ENCODE measurements at places on chromosomes 16 and 17. TPM values are rescaled to one million over a fixed set of nuclear protein-coding genes. Genes with fewer than 3 reads are reported as not detected.

GRCh38 chr17:11330826-11331225 is 89.8 kb downstream of the SHISA6 start:
- DNase-seq, result no peak

WNT9B gene
- not detected for total RNA-seq

DNA sequence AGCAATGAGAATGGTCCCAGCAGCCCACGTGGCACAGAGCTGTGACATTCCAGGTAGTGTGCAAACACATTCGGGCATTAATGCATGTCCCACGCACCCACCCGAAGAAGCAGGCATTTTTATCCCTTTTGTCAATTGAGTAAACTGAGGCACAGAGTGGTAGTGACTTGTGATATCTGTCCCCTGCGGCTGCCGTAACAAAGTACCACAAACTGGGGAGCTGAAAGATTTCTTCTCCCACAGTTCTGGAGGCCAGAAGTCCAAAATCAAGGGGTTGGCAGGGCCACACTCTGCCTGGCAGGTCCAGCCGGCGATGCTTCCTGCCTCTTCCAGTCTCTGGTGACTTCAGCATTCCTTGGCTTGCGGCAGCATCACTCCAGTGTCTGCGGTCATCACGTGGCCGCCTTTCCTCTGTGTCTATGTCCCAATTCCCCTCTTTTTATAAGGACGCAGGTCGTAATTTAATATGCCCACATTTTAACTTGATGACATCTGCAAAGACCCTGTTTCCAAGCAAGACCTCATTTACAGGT is 221.9 kb upstream of the GSE1 start:
- no peak for DNase-seq

- DNase-seq, result no peak
Measured at GRCh38 chr17:39677542-39678339, 9.5 kb downstream of the PNMT start.

DNA sequence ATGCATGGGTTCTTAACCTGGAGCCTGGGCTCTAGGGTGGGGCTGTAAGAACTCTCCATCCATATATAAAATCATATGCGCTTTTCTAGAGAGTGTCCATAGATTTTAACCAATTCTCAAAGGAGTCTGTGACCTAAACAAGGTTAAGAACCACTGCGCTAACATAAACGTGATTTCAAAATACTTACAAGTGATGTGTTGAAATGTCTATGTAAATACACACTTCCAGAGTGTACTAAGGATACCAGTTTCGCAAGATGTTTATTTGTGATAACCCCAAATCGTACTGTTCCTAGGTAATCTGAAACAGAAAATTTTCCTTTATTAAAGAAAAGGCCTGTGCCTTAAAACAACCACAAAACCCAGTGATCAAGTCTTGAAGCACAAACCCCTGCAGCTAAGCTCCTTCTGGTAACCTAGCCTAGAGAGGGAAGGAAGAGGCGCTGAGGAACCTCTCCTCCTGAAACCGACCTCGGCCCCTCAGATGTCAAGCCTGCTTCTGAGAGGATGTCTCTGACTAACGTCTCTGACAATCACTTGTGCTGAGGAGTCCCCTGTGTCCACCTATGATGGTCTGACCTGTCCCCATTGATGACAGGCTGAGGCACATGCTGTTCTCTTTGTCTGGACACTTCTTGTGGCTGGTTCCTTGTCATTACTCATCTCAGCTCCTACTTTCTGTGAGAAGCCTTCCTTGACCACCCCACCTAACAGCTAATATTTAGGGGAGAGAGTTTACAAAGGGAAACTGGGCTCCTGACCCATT is 32.2 kb downstream of the SNN start:
- DNase-seq, result no peak

HIGD1B gene
- total RNA-seq, result not detected

- DNase-seq, result peak; percentile 29
Measured at GRCh38 chr16:980595-980854, 1.0 kb upstream of the SOX8 start.

CHD9 gene
- 12.7 TPM for total RNA-seq

NPIPA7 gene
- 6.0 TPM for total RNA-seq

GPR179 gene
- 0.34 TPM for total RNA-seq

GRCh38 chr16:23145186-23145585 is 4.1 kb downstream of the USP31 start:
- no peak for DNase-seq

GRCh38 chr17:47240806-47241205 is 12.8 kb upstream of the ITGB3 start:
- DNase-seq, result no peak

TBC1D3C gene
- 0.86 TPM for total RNA-seq

KRT31 gene
- not detected for total RNA-seq

RAI1 gene
- 21.1 TPM for total RNA-seq

- DNase-seq, result no peak
Measured at GRCh38 chr16:71672803-71673581, 47.0 kb downstream of the MARVELD3 start.

CNTROB gene
- total RNA-seq, result 45.7 TPM

DNA sequence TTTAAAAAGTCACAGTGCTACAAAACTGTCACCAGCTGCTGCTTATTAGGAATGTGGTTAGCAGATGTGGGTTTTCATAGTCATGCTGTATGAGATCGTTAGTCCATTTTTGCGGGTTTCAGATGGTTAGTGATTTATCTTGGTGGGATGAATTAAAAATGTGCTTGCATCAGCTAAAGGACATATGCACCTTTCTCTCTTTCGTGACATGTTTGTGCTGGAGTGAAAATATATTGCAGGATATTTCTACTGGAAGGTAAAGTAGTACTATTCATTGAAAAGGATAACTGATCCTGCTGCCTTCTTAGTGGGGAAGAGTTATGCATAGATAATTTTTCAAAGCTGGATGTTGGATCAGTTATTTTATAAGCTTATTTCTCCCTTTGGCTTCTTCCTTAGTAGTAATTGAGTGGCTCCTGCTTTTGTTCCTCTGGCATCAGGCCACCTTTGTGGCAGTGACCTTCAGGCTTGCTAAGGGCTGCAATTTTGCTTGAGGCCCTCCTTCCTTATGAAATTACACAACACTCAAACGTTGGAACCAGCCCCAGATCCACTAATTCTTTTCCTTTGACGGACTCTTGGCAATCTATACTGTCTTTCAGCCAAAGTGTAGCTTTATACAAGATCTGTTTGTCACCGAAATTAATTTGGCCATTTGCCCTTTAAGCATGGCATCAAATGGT is 7.5 kb upstream of the SNTB2 start:
- no peak for DNase-seq

CD19 gene
- total RNA-seq, result 2.6 TPM

GRCh38 chr16:77206533-77206932 is 7.3 kb downstream of the SYCE1L start:
- no peak for DNase-seq

DNA sequence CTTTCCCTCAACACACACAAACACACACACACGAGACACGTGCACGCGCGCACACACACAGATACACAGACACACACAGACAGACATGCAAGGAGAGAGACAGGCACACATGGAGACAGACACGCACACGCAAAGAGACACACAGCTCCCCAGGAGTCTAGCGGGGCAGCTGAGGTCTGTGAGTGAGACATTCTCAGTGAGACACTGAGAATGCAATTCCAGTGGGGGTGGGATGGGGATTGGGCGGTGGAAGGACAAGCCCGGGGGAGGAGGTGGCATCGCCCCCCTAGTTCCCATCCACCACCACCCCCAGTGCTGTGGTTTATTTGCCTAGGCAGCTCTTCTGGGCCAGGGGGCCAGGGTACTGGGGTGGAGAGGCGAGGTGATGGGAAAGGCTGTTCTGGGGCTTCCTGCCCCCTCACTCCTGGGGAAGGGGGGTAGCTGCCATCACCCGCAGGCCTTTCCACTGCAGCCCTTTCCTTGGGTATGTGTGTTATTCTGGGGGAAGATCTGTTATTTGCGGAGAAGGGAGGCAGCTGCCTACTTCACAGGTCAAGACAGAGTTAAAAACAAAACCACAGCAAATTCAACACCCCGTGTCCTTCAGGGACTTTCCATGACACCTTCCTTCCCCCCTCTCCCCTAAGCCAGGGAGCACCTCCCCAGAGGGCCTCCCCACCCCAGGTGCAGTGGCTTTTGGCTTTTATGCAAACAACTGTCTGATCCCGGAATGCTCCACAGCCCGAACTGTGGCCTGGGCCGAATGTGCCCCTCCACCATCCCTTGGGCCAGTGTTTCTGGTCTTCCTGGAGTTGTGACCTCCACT is 18.0 kb downstream of the GRB7 start:
- peak; percentile 55 for DNase-seq

GRCh38 chr16:12903407-12904328 is 2.3 kb downstream of the SHISA9 start:
- no peak for DNase-seq

DNA sequence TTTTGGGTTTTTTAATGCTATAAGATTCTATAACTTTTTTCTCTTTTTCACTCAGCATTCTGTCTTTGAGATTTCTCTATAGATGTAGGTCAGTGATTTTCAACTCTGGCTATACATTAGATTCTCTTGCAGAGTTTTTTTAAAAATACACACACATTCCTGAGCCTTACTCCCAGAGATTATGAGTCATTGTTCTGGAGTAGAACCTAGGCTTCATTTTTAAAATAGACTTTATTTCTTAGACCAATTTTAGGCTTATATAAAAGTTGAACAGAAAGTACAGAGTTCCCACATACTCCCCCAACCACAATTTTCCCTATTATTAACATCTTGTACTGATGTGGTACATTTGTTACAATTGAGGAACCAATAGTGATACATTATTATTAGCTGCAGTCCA is 63.3 kb downstream of the CYB561 start:
- DNase-seq, result no peak

DNA sequence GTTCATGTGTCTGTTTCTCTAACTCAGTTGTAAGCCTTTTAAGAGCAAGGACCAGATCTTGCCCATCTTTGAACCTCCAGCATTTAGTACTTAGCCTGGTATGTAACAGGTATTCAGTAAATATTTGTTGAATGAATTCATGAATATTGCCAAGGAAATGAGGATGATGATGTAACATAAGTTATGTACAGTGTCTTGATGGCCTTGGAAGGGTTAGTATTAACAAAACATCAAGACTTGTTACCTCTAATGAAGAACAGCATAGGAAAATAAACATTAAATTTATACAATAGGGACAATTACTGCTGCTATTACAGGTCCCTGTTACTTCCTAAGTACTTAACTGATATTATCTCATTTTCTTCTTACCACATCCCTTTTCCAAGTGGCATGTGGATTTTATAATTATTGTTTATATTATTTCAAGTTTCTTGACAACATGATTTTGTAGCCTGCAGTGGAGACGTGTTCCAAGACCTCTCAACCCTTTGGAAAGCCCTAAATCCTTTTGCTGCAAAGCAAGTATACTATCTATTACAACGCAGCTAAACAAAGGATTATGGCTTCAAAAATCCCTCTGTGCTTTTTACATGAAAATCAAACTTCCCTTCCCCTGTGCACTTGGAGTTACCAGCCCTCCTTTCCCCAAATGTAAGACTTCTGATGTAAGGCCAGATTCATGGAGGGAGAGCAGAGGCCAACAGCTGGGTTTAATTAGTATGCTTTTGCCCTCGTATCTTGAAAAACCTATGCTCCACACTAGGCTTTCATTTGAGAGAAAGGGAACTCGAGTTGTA is 77.4 kb upstream of the SMIM36 start:
- no peak for DNase-seq

DNA sequence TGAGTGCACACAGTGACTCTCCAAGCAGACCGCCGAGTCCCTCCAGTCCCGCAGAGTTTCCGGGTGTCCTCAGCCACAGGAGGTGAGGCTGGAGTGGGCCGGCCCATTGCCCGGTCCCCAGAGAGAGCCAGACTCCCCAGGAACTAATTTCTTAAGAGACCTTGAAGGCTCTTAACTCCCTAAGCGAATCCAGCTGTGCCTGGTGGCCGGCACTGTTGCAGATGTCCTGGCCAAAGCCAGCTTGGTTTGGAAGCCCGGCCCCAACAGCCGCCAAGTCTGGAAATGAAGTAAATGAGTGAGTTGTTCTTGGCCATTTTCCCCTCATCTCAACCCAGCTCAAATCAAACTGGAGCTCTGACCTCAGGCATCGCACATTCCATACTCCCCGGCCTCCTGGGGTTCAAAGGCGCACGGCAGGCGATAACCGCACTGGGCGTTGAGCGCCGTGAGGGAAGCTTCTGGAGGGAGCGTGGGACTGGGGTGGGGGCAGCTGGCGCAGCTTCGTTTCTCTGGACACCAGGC is 42.0 kb downstream of the CMIP start:
- no peak for DNase-seq

DNA sequence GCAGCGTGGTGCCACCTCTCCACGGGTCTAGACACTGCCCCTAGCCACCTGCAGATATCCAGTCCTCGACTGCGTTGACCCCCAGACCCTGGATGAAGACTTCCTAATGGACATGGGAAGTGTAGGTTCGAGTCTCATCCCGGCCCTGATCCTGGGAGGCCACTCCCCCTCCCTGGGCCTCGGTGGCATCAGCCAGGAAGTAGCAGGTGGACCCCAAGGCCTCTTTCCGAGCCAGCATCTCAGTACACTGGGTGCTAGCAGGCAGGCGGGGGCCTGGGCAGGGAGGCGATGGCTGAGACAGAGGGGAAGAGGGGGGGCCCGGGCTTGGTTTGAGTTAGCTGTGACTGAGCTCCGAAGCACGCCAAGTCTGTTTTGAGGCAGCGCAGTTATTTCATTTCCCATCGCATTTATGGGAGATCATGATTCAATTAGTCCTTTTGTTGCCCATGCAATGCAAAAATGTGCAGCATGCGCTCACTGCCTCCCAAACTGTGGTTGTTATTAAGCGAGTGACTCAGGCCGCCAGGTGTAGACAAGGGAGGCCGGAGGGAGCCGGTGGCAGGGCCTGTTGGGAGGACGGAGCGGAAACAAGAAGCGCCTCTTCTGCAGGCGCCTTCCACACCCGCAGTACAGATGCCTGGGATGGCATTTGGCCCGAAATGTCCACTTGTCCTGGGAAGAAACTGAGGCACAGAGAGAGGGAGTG is 25.3 kb upstream of the ZNF469 start:
- no peak for DNase-seq

KCNJ18 gene
- total RNA-seq, result 0.10 TPM

HYDIN gene
- total RNA-seq, result not detected

TAT gene
- not detected for total RNA-seq

MARCHF10 gene
- not detected for total RNA-seq

FMNL1 gene
- 215 TPM for total RNA-seq

- no peak for DNase-seq
Measured at GRCh38 chr16:28163699-28164098, 48.1 kb downstream of the XPO6 start.

CHCT1 gene
- total RNA-seq, result 0.24 TPM

GRCh38 chr17:298791-299450 is 53.7 kb downstream of the RPH3AL start:
- DNase-seq, result no peak

Measured in activated naive CD8-positive, alpha-beta T cell treated with anti-CD3 and anti-CD28 coated beads for 36 hours (primary cell).